Hematopoietic multipotent progenitor cell (in vitro differentiated cells): ENCODE measurements at places on chromosomes 1 and 21.

DNA sequence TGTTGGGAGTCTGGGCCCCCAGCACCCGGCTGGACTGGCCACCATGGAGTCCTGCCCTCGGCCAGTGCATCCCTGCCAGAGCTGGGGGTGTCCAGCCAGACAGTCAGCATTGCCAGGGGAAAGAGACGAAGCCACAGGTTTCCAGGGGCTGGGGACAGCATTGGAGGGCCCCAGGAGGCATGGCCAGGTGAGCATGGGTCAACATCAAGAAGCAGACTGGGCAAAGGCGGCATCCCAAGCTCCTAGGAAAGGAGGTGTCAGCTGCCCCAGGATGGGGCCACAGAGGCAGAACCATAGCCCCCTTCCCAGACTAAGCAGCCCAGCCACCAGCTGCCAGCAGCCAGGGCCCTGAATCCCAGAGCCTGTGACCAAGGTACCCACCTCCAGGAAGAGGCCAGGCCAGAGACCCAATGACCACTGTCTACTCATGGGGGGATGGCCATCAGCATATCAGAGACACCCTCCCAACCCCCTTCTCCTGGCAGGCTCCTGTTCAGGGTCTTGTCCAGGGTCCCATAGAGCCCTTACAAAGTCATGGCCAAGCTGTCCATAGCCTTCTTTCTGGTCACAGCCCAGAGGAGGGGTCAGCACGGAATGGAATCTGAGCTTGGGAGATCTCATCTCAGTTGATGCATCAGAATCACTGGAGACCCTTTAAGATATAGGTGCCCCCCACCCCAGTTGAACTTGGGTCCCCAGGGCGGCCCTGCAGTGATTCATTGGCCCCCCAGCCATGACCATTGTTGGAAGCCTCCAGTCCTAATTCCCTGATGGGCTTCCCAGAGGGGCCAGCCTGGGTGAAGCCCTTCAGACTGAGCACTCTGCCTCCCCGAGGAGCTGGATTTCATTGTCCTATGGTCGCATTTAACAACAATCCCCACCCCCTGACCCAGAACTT lies 32.5 kb downstream of the WNT3A start:
- no peak for DNase-seq

- no peak for DNase-seq
These were observed 85.6 kb upstream of the KCNA3 start for GRCh38 chr1:110760321-110760720.

DNA sequence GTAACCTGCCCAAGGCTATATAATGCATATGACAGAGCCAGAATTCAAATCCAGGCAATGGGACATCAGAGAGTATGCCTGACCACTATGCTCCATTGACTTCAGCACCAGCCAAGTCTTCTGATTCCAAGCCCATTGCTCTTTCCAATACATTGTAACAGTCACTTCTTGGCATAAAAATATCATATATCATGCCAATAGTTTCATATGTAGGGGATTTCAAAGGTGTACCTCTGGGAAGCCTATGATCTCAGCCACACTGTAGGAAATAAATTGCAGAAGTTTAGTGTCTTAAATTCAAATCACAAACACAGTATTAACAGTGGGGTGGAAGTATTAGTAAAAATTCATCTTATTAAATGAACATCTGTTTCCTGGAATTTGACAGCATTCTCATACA lies 30.0 kb upstream of the ROR1 start:
- DNase-seq, result no peak

- no peak for DNase-seq
These were observed 496.0 kb upstream of the PKN2 start for GRCh38 chr1:88188038-88188437.

DNA sequence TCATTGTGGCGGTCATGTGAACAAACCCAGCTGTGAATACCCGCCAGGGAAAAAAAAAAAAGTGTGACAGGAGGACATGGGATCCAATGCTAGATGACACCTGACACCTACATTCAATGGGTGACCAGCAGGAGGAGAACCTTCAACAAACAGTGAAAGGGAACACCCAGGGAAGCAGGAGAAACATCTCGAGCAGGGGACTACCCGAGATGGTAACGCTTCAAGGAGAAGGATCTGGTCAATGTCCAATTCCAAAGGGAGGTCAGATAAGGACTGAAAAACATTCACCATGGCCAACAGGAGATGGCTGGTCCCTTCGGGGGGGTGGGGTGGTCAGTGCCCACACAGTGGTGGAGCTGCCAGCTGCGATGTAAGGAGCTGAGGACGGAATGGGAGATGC lies 46.3 kb downstream of the PTPN14 start:
- no peak for DNase-seq

GRCh38 chr1:68340951-68341350 lies 108.6 kb upstream of the WLS start:
- no peak for DNase-seq

DNA sequence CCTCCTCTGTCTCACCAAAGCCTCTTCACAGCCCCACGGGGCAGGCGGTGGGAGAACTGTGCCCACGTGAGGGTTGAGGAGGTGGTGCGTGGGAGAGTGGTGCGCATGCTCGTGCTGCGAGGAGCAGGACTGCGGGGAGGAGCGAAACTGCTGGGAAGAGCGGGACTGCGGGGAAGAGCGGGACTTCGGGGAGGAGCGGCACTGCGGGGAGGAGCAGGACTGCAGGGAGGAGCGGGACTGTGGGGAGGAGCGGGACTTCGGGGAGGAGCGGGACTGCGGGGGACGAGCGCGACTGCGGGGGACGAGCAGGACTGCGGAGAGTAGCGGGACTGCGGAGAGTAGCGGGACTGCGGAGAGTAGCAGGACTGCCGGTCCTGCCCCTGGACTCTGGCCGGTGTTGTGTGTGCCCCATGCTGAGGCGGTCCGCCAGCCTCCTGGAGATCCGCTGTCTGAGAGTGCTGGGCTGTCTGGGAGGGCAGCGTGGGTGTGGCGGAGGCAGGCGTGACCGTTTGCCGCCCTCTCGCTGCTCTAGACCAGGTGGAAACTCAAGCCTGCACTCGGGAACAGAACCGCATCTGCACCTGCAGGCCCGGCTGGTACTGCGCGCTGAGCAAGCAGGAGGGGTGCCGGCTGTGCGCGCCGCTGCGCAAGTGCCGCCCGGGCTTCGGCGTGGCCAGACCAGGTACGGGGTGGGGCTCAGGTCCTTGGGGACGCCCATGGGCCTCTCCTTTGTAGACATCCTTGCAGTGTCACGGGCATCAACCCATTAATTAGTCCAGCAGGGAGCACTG lies 24.6 kb downstream of the TNFRSF1B start:
- no peak for DNase-seq

GRCh38 chr1:212638492-212639151 lies 30.1 kb downstream of the ATF3 start:
- no peak for DNase-seq

DNA sequence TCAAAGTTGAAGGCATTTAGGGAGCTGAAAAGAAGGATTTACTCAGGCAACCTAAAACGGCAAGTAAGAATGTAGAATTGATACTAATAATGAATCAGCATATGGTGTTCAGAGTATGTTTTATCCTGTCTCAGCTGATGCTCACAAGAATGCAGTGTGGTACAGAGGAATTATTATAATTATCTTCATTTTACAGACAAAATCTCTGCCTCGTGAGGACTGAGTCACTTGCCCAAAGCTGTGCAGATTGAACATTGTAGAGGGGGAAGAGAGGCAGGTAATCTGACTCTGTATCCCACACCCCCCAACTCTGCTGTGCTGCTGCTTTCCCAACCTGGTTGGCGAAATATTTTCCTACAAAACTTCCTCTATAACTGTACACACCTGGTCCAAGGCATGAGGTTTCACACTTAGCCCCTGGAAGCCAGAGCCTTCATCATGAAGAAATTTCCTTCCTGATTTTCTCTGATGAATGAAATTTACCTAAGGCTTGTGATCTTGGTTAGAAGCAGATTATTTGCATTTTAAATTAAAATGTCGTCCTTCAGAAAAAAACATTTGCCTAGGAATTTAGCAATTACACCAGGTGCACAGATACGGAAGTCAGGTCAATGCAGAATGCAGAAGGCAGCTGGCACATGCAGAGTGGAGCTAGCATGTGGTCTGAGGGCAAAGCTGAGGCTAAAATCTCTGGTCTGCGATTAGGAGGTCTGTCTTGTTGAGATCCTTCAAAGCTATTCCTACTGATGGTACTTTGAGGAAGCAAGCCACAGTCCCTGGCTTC lies 52.8 kb downstream of the DPT start:
- DNase-seq, result no peak

- no peak for DNase-seq
These were observed 78.6 kb downstream of the FMN2 start for GRCh38 chr1:240170266-240170665.
